Islet precursor cell (in vitro differentiated cells): ENCODE measurements at places on chromosomes 7 and 10.

DNA sequence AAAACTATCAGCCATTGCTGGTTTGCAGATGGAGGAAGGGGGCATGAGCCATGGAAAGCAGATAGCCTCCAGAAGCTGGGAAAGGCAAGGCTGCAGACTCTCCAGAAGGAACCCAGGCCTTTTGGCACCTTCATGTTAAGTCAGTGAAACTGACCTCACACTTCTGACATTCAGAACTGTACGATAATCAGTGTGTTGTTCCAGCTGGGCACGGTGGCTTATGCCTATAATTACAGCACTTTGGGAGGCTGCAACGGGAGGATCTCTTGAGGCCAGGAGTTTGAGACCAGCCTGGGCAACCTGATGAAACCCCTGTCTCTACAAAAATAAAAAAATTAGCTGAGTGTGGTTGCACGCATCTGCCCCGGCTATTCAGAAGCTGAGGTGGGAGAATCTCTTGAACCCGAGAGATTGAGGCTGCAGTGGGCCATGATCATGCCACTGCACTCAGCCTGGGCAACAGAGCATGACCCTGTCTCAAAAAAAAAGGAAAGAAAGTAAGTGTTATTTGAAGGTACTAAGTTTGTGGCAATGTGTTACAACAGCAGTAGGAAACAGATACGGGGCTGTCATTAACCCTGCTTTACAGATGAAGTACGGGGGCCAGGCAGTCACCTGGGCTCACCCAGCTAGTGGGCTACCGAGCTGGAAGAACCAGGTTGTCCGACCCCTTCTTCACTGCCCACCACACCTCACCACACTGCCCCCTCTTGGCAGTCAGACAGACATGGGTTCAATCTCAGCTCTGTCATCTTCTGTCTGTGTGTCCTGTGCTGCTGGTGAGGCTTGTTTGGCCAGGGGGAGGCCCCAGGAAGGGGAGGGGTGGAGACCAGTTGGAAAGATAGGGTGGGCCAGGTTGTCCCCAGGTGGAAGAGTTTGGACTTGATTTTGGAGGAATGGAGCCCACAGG lies 18.3 kb downstream of the CHST3 start:
- DNase-seq, result no peak

- peak; percentile 73 for DNase-seq
Observed at GRCh38 chr10:74177140-74177677, 26.2 kb downstream of the ADK start.

DNA sequence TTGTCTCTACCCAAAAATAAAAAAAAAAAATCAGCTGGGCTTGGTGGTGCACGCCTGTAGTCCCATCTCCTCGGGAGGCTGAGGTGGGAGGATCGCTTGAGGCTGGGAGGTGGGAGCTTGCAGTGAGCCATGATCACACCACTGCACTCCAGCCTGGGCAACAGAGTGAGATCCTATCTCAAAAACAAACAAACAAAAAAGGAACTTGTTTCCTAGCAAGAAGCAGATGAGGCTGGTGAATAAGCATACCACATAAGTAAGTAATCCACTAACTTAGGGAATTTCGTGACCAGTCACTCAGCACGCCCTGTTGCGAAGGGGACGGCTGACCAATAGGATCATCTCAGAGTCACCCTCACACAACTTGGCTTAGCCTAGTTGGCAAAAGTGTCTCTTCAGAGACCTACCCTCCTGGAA lies 64.6 kb downstream of the CUX1 start:
- DNase-seq, result peak; percentile 81

DNA sequence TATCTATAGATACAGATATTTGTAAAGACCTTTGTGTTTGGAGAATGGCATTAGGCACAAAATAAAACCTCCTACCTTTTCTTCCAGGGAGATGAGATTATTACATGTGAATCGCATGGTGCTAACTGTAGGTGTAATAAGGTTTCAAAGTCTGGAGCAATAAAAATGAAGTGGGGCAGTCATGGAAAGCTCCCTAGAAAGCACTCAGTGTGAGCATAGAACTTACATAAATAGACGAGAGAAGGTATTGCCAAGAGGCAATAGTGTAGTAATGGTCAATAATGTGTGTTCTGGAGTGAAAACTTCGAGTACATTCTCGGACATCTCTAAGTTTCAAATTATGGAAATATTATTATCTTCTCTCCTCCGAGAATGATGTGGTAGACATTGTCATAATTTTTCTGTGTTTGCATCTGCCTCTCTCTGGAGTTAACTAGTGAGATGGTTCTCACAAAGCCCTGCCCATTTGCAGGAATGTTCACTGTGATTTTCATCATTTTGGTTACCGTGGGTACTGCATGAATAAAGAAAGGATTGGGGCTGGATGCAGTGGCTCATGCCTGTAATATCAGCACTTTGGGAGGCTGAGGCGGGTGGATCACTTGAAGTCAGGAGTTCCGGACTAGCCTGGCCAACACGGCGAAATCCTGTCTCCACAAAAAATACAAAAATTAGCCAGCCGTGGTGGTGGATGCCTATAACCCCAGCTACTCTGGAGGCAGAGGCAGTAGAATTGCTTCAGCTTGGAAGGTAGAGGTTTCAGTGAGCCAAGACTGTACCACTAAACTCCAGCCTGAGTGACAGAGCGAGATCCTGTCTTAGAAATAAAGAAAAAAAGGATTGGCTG lies 10.6 kb downstream of the VIM start:
- peak; percentile 70 for DNase-seq

GRCh38 chr10:28215930-28216329 lies 86.9 kb downstream of the MPP7 start:
- no peak for DNase-seq

DNA sequence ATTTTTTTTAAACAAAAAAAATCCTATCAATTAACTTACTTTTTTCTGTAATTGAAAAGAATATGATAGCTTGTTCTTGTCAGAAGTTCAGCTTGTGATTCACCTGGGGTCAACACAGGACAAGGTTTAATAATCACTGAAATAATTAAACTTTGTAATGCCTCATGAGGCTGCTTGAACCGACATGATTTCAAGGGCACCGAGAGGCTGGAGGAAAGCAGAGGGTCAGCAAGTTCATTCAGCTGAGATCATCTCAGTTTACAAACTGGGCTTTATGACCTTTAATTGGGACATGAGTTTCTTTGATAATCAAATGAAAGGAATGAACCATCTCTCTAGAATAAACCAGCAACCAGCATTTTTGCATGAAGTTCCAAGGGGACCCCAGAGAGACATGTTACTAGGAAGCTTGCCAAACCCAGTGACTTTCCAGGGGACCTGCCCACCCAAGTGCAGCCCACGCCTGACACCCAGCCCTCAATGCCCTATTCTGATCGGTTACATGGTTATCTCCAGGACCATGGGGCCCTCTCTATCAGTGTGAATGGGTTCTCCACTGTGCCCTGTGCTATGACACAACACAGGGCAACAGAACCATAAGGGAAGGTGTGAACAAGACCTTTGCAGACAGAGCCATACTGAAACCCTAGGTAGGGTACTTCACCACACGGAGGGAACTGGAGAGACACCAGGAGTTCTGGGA lies 7.8 kb upstream of the CYP3A4 start:
- DNase-seq, result no peak
